ENCODE measurements at places on chromosomes 11 and 22.
A peak's percentile ranks its signal among the peaks of the same experiment; 100 is the strongest.

- no peak for DNase-seq
These were observed 22.2 kb upstream of the IL18BP start for GRCh38 chr11:71976551-71976950.

- no peak for DNase-seq
These were observed 30.0 kb upstream of the PDE2A start for GRCh38 chr11:72704028-72704782.

DNA sequence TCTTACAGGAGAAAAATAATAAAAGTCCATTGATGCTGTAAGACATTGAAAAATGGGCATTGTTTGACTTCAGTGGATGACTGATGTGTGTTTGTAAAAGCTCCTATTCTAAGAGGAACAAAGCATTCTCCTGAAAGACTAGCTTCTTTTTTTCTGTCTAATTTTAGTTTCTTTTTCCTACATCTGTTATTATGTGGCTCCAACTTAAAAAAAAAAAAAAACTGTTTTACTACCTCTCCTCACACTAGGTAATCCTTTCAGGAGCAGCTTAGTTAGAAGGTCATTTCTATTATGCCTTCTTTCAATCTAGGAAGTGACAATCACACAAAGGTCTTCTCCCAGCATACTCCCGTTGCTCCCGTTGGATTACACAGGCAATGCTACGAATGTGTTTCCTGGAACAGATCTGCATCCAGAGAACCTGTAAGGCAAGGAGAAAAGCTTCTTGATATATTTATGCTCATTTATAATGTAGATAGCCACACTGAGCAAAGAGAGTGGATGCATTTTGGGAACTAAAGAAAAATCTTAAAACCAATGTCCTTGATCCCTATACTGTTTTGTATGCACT lies 595.1 kb upstream of the CCDC179 start:
- DNase-seq = no peak

DNA sequence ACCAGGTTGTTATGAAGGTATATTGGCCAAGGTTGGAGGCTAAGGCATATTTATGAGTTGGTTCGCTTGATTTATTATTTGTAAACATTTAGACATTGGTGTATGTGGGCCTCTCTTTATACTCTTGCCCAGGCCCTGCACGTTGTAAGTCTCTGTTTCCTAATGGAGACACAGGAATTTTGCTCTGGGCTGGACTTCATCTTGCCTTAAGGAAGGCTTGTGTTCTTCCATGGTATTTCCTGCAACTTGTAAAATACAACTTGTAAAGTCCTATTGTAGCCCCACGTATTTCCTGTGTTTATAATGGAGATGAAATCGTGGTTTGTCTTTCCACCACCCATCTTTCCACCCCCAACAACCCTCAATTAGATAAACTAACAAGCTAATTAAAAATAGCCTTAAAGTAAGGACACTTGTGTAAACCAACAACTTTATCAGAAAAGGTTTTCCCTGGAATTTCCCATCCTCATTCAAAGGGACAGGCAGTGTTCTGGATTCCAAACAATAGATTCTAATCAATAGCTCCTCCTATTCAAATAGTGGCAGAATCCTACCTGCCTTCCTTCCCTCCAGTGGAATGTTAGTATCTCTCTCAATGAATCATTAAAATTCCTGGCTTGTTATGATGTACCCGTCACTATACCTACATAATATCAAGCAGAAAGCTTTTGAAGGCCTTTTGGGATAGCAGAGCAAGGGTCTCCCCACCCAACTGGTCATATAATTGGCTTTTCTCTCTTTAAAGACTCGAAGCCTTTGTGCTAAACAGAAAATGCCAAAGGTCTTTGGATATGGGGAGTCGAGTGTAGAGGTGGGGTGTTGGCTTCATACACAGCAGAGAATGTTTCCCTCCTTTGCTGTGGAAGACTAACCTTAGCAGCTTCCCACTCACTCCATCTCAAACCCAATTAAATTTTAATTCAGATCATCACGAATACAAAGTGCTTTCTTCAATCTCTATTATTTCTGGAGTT lies 77.1 kb downstream of the UBASH3B start:
- DNase-seq = no peak

GRCh38 chr22:17980638-17981051 lies 43.7 kb downstream of the MICAL3 start:
- DNase-seq = no peak

DNA sequence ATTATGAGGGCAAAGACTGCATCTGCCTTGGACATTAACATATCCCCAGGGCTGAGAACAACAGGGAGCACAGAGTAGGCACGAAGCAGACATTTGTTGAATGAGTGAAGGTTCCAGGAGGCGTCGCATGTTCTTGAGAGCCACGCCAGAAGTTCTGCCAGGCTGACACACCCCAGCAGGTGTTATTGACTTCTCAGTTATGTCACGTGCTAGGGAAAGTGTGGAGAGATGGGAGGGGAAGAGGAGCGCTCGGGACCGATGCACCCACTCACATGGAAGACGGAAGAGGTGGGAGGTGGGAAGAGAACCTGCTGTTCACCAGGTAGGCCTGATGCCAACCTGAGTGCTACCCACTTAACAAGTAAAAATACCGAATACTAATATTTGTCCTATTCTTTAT lies 232.8 kb downstream of the LARGE1 start:
- no peak for DNase-seq

DNA sequence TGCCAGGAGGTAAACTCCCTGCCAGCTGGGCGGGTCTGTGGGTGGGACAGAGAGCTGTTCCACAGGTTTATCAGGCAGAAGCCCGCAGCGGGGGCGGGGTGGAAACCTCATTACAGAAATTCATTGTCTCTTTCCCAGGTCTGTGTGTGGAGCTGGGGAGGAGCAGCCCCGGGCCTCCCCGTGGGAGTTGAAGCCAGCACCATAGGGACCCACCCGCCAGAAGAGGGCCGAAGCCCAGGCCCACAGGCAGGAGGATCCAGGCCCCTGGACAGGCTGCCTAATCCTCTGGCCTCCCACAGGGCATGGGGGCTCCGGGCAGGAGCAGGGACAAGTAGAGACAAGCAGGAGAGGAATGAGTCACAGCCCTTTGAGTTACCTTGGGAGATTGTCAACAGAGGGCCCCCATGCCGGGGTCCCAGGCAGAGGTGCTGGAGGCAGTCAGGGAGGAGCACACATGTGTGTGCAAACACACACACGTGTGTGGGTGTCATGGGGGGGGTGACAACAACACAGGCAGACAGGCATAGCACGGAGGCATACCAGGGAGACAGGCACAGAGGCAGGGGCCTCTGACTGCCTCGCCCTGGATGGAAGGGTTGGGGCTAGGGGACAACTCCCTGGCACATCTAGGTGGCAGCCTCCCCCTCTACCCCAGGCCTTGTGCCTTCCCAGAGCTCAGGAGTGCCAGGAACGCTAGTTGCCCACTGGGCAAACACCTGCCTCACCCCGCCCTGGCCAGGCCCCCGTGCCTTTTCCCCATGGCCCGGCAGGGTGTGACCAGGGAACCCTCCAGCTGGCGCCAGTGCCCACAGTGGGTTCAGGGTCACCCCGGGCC lies 1.4 kb downstream of the CDC42BPG start:
- no peak for DNase-seq

- DNase-seq = peak; percentile 63
These were observed 5.4 kb upstream of the TXN2 start for GRCh38 chr22:36486619-36487384.

GRCh38 chr11:123547180-123547579 lies 107.2 kb downstream of the SCN3B start:
- no peak for DNase-seq

DNA sequence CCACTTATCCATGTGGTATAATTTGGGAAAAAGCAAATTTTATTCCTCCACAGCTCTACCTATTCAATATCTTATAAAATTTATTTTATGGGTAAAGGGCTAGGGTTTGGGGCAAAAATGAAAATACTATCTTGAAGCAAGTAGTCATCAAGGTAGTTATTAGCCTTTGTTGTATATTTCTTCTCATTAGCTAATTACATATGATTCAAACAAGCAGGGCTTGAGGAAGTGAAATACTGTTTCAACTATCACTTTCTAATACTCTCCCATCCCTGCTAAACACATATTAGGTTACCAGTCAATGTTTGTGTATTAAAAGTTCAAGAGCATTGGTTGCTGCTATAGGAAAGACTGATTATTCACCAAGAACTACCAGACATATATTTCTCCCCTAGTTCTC lies 517.3 kb downstream of the METTL15 start:
- DNase-seq = no peak

All from fibroblast of skin of right biceps (primary cell).